ENCODE measurements at places on chromosomes 5 and 9. TPM values are rescaled to one million over a fixed set of nuclear protein-coding genes. Genes with fewer than 3 reads are reported as not detected.

Gene KIF4B
- 0.11 TPM for total RNA-seq

GRCh38 chr9:18111146-18111545 lies 362.8 kb upstream of the ADAMTSL1 start:
- DNase-seq: no peak

GRCh38 chr9:99103054-99103895 lies 1.6 kb upstream of the TGFBR1 start:
- no peak for DNase-seq

- DNase-seq: no peak
Observed at GRCh38 chr5:133362438-133362837, 249.9 kb downstream of the FSTL4 start.

DNA sequence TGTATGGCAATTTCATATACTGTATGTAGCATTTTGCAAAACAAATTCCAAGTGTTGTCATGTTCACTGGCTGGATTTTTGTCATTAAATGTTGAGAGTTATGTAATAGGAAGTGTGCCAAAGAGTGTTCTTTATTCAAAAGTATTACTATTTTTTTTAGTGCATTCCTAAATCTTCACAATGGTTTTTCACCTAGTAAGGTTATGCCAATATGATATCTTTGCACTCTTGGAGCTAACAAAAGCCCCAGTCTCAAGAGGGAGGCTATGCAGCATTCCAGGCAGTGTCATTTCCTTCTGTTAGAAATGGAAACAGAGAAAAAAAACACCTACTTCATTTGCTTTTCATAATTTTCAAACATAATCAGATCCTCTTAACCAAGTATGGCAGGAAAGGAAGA lies 5.1 kb upstream of the SSBP2 start:
- no peak for DNase-seq
